Muscle of leg (tissue), 16 donors: ENCODE measurements at places on chromosomes 3 and 15.

DNA sequence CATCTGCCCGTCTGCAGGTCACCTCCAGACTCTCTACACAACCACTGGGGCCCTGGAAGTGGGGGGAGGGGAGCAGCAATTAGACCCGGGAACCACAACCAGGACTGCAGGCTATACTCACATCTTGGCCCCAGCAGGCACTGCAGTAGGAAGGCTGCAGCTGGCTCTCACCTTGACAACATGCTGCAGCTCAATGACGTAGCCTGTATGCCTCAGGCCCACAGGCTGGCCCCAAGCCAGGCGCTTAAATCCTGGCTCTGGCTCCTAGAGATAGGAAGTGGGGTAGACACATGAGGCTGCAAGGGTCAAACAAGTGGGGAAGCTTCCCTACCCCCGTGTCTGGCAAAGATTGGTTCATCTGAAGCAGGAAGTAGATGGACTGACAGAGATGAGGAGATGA lies 4.6 kb upstream of the QRICH1 start:
- no peaks in the 10 kb centered on the region for H3K27me3 ChIP-seq
- H3K4me3 ChIP-seq = no peak overlapping the region
- H3K36me3 ChIP-seq = peaks cover 72% of the 10 kb centered on the region
- no peak for DNase-seq

DNA sequence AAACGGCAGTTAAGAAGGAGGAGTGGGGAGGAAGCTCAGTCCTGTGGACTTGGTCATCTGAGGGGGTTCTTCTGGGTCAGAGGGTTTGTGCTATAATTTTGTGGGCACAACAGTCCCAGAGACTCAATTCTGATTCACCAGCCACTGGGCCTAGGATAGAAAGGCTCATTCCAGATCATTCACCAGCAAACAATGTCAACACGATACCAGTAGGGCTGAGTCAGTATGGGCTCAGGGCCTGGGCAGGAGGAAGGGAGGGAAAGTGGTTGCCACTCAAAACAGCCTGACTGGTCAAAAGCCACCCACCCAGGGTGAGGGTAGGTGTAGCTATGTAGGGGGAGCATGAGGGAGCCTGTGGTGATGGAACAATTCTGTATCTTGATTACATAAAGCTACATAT lies 86.9 kb upstream of the MEX3B start:
- H3K27ac ChIP-seq = no peak overlapping the region
- DNase-seq = no peak
- H3K4me3 ChIP-seq = no peak overlapping the region
- no peaks in the 10 kb centered on the region for H3K4me1 ChIP-seq
- peaks cover 10% of the 10 kb centered on the region for H3K36me3 ChIP-seq

DNA sequence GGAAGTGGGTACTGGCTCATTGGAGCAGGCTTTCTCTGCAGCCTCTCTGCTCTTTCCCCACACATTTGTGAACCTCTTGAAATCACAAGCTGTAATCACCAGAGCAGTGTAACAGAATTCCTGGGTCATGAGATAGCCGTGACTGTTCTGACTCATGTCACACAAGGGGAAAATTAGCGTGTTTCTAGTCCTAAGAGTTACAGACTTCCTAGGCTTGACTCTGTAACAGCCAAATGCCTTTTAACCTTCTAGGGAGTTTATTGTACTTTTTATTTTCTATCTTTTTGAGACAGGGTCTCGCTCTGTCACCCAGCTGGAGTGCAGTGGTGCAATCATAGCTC lies 54.7 kb upstream of the TRAK1 start:
- no peak overlapping the region for H3K4me3 ChIP-seq
- H3K27ac ChIP-seq = peak overlapping the region; percentile 91

- no peak overlapping the region for H3K27ac ChIP-seq
- no peak overlapping the region for H3K4me3 ChIP-seq
- DNase-seq = no peak
Observed at GRCh38 chr3:137065381-137065780, 107.6 kb downstream of the IL20RB start.

DNA sequence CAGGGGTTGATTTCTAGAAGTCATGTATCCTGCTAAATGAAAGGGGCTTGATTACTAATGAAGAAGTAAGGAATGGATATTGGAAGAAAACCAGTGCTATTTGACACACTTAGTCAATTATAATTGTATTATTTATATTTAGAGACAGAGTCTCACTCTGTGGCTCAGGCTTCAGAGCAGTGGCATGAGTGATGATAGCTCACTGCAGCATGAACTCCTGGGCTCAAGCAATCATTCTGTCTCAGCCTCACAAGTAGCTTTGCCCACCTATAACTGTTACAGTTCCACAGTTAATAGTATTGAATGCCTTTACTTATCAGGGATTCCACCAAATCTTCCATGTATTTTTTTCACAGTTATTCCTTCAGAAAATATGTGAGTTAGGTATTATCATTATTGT lies 432.0 kb upstream of the TGFBR2 start:
- H3K4me3 ChIP-seq = no peak overlapping the region
- no peak overlapping the region for H3K27ac ChIP-seq
- no peaks in the 10 kb centered on the region for H3K27me3 ChIP-seq
- no peaks in the 10 kb centered on the region for H3K36me3 ChIP-seq
- DNase-seq = no peak

DNA sequence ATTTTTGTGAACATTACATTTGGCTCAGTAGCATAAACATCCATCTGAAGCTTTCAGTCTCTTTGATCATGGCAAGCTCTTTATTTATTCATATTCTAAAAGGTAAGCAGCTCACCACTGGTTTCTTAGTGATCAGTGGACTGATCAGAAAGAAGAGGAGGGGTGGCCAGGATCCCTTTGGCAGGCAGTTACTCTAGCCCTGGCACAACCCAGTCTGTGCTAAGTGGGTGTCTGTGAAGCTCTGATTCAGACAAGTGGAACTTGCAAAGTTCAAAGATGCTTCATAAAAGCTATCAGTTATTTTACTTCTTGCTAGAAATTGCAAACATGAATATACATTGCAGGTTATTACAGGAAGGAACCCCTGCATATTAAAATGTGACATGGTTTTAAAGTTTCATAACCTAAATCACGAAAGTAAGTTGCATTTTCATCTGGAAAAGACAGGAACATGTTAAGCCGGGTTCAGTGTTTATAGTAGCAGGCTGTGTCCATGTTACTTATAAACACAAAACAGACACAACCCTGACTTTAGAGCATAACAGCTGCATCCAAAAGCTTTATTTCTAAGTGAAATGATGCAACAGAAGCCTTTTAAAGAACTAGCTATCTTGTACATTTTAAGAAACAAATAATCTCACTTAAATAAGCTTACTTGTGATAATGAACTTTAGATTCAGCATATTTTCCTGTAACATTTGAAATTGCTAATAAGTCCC lies 785.3 kb downstream of the MCTP2 start:
- H3K27ac ChIP-seq = no peak overlapping the region
- H3K36me3 ChIP-seq = no peaks in the 10 kb centered on the region
- peaks cover 2% of the 10 kb centered on the region for H3K4me1 ChIP-seq
- peak; percentile 64 for DNase-seq

DNA sequence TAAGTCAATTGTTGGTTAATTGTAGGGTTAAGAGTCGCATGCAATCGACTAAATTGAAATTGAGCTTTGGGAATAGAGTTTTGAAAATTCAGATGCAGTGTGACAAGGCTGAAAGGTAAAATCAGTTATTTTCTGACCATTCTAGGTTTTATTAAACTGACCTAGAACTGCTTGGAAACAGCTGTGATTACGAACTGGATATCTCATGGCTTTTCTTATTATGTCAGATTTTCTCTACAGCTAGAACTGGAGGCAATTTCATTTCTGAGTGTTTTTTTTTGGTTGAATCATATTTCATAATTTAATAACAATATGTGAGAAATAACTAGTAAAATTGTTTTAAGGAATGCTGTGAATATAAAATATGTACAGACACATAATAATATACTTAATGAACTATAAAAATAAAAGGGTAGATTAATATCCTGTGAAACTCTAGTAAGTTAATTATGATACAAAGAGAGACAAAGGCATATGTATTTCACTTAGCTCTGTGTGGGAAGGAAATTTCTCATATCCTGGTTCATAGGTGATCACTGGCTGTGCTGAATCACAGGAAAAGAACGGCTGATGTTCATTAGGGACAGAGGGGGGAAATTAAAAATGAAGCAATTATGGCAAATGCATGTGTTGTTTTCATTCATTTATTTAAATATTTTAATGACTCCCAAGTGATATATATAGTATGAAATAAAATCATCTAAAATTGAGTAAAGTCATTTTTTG lies 403.2 kb downstream of the ZIC1 start:
- no peaks in the 10 kb centered on the region for H3K36me3 ChIP-seq
- H3K27ac ChIP-seq = no peak overlapping the region
- no peaks in the 10 kb centered on the region for H3K27me3 ChIP-seq
- peaks cover 4% of the 10 kb centered on the region for H3K4me1 ChIP-seq
- no peak overlapping the region for H3K4me3 ChIP-seq
- DNase-seq = no peak

- no peak overlapping the region for H3K27ac ChIP-seq
- H3K36me3 ChIP-seq = peaks cover 23% of the 10 kb centered on the region
- H3K4me3 ChIP-seq = no peak overlapping the region
- no peaks in the 10 kb centered on the region for H3K27me3 ChIP-seq
- H3K4me1 ChIP-seq = peaks cover 23% of the 10 kb centered on the region
Observed at GRCh38 chr3:37813403-37813802, 48.3 kb upstream of the CTDSPL start.
